Urinary bladder (tissue), 4 donors: ENCODE measurements at places on chromosomes 13 and 19.

- no peak for DNase-seq
Measured at GRCh38 chr13:99190147-99190985, 10.3 kb upstream of the UBAC2 start.

GRCh38 chr19:28497137-28497536, 715.8 kb downstream of the UQCRFS1 start:
- DNase-seq, result no peak

GRCh38 chr13:75986818-75987217, 350.7 kb downstream of the LMO7 start:
- no peak for DNase-seq

- no peak for DNase-seq
Measured at GRCh38 chr13:98509271-98510155, 67.4 kb downstream of the STK24 start.

DNA sequence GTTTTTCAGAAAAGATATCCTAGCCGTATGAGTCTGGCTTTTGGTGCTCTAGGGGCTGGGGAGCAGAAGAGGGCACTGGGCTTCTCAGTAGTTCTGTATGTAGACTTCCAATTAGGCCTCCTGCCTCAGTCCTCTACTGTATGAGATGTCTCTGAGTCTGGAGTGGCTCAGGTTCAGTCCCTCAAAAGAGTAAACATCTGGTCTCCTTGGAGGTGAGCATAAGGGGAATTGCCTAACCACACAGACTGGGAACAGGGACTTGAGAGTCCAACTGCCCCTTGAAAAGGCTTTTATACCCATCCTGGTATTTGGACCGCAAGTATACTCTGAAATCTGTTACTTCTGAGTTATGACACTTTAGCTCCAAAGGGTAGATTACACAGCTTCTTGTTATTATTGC, 214.5 kb downstream of the TDRD3 start:
- no peak for DNase-seq

DNA sequence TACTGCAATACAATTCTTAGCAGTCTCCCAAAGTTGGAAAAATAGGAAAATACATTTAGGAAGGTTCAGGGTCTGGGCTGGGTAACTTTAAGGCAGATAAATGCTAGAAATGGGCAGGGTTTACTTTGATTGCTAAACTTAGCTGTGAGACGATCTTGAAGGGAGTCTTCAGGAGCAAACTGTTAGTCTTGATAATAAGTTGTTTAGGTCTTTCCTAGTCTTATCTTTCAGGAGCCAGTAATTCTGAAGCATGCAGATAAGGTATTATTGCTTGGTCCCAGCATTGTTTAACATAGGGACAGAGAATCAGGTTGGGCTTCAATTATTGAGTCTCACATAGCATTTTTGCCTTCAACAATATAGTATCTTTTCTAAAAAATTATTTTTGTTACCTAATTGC, 262.4 kb upstream of the MIR17HG start:
- DNase-seq, result no peak

DNA sequence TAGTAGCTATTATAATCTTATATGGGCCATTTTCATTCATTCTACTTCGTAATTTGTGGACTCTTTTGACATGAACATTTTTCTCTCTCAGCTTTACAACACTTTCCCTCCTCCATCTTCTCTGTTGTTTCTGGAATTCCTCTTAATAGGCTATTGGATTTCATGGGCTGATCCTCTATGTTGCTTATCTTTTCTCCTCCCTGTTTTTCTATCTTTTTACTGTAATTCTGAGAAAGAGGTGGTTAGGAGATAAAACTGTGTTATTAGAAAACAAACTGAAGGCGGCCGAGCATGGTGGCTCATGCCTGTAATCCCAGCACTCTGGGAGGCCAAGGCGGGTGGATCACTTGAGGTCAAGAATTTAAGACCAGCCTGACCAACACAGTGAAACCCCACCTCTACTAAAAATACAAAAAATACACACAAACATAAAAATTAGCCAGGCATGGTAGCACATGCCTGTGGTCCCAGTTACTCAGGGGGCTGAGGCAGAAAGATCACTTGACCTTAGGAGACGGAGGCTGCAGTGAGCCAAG, 188.1 kb downstream of the UGGT2 start:
- no peak for DNase-seq

GRCh38 chr19:17829855-17830566, 8.7 kb upstream of the INSL3 start:
- no peak for DNase-seq

DNA sequence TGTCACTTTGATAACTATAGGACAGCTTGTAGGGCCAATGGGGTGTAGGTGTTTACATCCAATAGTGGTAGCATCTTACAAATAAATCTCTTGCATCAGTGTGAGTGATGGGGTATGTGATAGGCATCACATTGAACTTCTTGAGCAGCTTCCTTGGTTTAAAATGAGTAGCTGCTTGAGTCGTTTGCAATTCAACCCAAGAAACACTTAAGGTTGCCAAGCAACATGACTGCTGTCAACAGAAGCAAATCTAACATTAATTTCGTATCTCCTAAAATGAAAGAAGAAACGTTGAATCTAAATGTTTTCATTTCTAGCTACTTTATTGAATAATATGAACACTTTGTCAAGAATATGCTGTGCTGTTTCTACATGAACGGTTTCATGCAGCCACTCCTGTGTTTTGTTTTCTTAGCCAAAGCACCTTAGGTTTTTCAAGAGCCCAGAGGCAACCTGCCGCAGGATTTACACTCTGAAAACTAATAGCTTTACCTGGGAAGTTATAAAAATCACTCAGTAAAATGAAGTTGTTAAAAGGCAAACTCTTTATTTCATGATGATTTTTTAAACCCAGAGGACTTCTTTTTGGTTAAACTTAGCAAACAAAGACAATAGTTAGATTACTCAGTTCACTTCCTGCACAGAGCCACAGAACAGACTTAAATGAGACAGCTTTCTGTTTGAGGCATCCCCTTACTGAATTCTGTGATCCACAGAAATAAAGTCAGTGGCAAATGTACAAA, 305.2 kb downstream of the MTUS2 start:
- DNase-seq, result no peak

DNA sequence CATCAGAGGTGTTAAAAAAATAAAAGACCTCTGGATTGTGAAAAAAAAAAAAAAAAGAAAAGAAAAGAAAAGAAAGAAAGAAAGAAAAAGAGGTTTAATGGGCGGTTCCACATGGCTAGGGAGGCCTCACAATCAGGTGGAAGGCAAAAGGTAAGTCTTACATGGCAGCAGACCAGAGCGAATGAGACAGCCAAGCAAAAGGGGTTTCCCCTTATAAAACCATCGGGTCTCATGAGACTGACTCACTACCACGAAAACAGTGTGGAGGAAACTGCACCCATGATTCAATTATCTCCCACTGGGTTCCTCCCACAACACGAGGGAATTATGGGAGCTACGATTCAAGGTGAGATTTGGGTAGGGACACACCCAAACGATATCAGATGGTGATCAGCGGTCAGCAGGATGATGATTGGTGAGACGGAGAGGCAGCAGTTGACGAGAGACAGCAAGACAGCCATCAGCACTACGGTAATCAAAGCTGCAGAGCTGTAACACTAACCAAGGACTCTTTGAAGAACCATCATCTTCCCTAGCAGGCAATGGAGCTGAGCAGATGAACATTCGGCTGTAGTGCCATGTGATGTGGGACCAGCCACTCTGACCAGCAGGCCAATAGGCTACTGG, 3.9 kb upstream of the CD209 start:
- DNase-seq, result no peak

- DNase-seq, result no peak
Measured at GRCh38 chr13:20144141-20144850, 16.6 kb downstream of the GJA3 start.

DNA sequence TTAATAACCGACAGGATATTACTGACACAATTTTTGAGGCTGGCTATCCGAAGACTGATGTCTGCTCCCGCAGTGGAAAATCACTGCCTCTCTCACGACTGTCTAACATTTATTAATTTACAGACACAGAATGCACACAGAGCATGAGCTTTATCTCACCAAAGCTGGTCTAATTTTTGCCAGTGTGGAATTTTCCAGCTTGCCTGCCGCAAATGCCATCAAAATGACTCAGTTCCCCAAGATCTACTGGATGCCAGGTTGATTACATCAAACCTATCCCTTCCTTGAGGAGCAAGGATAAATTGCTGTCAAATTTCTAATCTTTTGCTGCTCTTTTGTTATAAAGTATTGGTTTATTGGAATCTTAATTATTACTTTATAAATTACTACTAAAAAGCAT, 1775.1 kb upstream of the PCDH20 start:
- DNase-seq, result no peak

DNA sequence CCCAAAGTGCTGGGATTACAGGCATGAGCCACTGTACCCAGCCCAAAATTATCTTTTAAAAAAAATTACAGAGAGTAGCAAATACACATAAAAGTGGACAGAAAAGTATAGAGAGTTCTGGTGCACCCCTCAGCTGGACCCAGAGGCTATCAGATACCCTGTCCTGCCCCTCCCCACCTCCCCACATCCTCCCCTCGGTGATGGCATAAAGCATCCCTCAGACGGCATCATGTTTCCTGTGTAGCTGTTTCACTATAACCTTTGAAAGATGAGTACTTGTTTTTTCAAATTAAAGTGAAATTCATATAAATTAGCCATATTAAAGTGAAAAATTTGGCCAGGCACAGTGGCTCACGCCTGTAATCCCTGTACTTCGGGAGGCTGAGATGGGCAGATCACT, 20.1 kb downstream of the SLC27A1 start:
- no peak for DNase-seq

DNA sequence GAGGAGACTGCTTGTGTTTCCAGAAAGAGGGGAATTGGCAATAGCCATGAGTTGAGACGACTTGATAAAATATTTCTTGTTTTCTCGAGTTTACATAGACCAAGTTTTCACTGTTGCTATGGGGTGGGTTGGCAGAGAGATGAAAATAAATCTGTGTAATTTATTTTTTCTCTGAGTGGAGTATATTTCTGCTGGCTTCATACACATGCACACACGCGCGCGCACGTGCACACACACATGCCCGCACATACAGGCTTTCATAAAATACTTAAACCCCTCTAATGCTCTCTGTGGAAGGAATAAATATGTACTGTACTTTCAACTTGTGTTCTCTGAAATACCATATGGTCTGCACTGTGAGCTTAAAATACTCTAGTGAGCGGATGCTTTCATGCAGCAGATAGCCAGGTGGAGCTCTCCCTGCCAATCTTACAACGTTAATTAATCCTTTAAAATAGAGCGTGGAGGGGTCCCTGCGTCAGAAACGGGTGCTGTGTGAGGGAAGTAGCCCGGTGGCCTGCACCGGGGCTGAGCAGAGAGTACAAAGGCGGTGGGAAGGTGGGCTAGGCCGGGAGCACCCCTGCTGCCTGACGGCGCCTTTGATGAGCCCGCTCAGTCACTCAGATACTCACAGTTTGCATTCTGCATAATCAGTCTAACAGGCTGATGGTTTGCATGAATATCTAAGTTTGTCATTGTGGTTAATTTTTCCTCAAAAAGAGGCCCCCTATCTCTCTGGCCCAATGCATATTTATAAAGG, 44.1 kb downstream of the CCNE1 start:
- no peak for DNase-seq

- DNase-seq, result no peak
Measured at GRCh38 chr13:19818223-19818842, 35.6 kb upstream of the PSPC1 start.

DNA sequence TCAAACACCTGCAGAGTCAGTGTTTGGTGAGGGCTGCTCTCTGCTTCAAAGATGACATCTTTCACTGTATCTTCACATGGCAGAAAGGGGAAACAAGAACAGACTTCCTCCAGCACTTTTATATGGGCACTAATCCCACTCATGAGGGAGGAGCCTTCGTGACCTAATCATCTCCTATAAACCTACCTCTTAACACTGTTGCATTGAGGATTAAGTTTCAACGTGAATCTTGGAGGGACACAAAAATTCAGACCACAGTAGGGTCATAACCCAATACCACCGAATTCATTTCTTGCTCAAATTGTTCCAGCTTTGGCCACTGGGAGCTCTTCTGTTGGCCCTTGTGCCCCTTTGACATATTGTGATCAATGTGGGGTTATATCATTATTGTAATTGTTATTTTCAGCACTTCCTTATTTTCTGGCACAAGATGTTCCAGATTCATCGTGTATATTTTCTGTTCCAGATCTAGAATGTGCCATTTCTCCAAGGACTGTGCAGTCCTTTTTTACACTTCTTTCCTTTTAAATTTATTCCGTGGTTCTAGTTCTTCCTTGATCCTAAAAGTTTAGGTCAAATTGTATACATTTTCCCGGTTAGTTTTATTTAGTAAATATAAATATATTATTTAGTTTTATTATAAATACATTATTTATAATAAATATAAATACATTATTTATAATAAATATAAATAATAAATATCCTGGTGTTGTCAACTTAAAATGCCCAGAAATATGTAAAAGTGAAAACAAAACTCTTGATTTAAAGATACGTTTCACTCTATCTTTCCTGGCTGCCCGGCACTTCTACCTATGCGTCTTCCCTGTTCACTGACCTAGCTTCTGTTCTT, 35.5 kb upstream of the IGFL4 start:
- no peak for DNase-seq

GRCh38 chr19:37217480-37217774, 587 bp upstream of the ZNF383 start:
- DNase-seq, result no peak

- no peak for DNase-seq
Measured at GRCh38 chr13:39512687-39513086, 90.3 kb downstream of the LHFPL6 start.

DNA sequence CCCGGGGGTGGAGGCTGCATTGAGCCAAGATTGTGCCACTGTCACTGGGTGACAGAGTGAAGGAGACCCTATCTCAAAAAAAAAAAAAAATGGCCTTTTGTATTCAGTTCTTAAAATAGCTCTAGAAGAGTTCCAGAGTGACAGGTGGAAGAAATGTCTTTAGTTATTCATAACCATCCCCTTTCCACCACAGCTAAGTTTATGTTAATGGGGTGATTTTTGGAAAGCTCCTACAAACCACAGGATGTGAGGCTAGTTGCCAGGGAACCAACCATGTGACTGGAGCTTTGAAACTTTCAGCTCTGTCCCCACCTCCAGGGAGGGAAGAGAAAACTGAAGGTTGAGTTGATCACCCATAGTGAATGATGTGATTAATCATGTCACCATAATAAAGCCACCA, 6.9 kb downstream of the ZNF490 start:
- DNase-seq, result no peak

- DNase-seq, result no peak
Measured at GRCh38 chr13:102040812-102041211, 361.0 kb downstream of the FGF14 start.

DNA sequence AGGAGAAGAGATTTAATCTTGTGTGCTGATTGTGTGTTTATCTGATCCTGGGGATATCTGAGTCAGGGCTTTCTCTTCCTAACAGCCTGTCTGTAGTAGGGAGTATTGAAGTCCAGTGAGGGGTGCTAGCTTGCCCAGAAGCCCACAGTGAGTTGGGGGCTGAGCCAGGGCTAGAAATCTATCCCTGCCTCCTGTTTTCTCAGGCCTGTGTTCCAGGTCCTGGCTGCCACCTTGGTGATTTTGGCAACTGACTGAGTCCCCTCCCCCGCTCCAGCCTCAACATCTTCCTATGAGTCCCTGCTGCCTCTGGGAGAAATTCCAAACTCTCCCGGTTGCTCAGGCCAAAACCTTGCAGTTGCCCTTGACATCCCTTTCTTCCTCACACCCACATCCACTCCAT, 7.7 kb upstream of the NOVA2 start:
- no peak for DNase-seq
